ENCODE measurements at places on chromosomes 5 and 9.

DNA sequence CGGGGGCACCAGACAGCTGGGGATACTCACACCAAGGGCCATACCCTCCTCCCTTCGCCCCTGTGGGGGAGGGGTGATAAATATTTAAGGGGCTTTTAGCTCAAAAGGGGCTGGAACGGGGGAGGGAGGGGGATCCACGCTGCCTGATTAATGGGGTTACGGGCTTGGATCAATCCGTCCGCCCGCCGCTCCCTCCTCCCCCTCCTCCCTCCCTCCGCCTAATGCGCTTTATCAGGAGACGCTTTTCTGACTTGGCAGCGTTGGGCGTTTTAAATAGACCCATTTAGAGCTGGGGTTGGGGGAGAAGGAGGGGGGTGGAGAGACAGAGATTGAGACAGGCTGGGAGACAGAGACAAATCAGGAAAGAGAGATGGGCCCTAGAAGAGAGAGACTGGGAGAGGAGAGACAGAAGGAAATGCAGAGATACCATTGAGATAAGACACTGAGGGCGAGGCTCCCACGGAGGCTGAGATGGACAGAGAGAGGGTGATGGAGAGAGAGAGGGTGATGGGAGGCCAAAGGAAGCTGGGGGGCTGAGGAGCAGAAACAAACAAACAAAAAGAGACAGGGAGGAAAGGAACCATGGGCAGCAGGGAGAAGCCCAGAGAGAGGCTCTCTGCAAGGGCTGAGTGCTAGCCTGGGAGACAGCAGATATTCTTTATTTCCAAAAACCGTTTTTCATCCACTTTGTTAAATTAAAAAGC lies 10.3 kb downstream of the CNTFR start:
- DNase-seq: no peak

DNA sequence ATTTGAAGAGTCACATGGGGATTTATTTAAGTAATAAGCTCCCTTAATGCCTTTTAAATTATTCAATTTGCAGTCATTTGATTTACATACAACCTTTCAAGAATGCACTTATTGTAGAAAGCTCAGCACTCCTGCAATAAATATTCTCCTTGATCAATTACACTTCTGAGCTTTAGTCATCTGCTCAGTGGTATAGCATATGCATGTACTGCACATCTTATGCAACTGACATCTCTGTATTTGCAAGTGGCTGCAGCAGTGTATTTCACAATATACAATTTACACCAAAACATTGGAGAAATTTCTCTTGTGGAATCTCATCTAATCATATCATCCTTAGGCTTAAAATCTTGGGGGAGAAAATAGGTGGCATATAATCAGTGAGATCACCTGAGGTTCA lies 325.7 kb downstream of the SLF1 start:
- DNase-seq: no peak

- no peak for DNase-seq
These were observed 7.3 kb downstream of the C1QTNF3 start for GRCh38 chr5:34035756-34036155.

DNA sequence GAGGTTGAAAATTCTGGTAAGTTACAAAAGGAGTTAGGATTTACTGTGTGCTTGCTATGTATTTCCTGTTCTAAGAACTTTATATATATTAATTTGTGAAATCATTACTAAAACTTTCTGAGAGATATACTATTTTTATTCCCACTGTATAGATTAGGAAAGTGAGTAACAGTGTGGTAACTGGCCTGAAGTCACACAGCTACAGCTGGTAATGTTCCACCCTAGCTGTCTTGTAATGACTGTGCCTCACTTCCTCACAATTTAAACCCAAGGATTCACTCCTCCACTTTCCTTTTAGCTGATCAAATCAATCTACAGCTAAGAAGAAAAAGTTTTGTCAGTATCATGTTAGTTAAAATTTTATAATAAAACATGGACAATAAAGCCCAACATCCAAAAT lies 278.8 kb downstream of the GAS1 start:
- no peak for DNase-seq

- DNase-seq: no peak
These were observed 15.1 kb upstream of the ZCCHC7 start for GRCh38 chr9:37105234-37105633.

GRCh38 chr9:6944896-6945295 lies 187.1 kb downstream of the KDM4C start:
- no peak for DNase-seq

DNA sequence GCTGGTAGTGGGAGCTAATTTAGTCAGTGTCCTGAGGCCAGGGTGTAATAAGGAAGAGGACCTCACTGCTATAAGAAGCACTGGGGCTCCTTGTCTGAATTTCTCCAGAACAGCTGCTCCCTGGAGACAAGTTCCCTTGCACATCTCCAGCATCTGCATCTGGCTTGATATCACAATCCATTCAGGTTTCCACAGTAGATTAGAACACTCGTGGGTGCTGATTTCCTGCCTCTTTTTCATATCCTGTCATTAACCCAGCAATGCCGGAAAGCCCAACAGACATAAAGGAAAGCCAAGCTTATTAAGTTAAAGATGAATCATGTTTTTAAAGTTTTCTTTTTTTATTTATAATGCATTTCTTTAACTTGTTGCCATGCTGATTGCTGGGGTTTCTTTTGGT lies 232.3 kb upstream of the WWC1 start:
- DNase-seq: no peak

- no peak for DNase-seq
These were observed 80.1 kb downstream of the COL15A1 start for GRCh38 chr9:99023831-99024230.
